ENCODE measurements at places on chromosomes 5 and 9.
A peak's percentile ranks its signal among the peaks of the same experiment; 100 is the strongest.

DNA sequence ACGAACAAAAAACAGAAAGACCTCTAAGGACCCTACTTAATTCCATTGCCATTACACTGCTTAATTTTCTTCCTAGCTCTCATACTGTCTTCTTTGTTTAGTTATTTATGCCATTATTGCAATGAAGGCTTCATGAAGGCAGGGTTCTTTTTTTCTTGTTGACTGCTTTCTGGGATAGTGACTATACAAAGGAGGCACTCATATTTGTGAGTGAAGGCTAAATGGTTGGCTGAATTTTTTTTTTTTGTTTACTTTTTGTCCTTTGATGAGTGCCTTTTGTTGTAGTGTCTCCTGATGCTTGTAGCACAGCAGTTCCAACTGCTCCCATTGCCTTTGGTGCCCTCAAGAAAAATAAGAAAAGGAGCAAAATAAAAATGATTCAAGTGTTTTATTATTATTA is 17.8 kb downstream of the CTNNA1 start:
- no peak for DNase-seq

DNA sequence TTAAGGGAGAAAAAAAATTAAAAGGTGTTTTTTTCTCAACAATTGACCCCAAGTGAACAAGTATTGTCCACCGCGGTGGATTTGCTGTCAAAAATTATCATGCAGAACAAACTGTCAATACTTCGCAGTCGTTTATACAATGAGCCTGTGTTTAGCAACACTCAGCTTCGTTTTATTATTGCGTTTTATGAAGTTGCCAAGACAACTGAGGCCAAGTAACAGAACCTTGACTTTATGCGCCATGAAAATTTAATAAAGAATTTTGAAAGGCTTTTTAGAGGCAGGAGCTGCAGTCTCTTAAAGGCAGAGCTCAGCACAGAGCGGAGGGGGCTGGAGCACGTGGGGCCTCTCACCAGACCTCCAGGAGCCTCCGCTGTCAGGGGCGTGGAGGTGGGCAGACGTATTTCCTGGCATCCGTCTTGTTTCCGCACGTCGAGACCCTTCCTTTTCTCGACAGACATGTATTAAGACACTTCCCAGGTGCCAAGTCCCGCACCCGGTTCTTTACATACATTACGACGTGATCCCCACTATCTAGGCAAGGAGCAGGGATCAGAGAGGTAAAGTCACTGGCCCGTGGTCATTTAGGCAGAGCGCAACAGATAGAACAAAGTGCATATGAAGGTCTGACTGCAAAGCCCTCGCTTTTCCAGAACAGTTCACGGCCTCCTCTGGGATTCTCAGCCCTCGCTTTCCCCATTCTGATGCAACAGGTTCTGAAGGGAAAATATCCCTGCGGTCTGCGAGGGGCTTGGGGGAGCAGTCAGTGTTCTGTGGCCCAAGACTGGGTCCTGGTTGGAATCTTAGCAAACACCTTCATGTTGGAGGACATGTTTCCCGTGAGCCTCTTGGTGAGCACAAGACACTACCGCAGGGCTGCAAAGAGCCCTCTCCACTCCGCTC is 164.4 kb downstream of the DAB2IP start:
- DNase-seq, result no peak

DNA sequence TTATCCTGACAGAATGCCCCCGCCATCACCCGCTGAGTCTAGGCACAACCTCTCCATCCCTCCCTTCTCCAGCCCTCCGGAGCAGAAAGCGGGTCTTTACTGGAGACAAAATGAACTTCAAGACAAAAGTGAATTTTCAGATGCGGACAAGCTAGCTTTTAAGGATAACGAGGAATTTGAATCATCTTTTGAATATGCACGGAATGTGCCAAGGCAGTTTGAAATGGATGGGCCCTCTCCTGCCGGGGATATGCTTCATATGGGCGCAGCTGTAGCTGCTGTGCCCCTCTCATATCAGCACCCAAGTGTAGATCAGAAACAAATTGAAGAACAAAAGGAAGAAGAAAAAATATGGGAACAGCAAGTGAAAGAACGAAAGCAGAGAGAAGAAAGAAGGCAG is 37.5 kb downstream of the CPLANE1 start:
- no peak for DNase-seq

GRCh38 chr5:126954981-126955380 is 75.4 kb downstream of the MARCHF3 start:
- DNase-seq, result no peak

DNA sequence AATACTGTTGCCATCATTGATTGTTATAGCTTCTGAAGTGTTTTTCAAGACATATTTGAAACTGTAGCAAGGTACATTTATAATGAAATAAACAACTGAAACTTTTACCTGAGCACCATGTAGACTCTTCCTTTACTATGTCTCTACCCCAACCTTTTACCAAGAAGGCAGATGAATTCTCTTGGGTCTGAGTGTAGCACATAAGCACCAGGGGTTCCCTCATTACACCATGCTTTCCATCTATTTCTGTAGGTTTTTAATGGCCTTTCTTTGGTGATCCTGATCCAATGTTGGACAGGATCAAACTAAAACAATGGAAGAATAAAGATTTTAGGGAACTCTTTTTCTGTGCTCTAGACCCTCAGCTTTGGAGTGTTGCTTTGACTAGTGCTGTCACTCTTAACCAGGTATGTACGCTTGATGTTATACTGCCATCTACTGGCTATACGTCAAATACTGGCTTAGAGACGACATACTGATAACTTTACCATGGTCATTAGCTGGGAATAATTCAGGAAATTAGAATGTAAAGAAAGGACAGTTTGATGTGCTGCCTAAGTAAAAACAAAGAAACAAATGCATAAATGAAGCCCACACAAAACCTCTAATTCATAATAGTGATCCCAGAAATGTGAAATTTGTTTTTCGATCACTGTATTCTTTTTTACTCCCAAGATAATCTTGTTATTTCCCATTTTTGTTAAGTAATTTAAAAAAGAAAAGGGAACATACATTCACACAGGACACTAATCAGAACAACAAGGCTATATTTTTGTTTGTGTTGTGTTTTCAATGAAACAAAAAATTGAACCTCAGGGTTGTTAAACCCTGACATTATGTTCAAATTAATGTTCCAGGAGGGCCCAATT is 30.7 kb downstream of the IFNW1 start:
- peak; percentile 25 for DNase-seq

DNA sequence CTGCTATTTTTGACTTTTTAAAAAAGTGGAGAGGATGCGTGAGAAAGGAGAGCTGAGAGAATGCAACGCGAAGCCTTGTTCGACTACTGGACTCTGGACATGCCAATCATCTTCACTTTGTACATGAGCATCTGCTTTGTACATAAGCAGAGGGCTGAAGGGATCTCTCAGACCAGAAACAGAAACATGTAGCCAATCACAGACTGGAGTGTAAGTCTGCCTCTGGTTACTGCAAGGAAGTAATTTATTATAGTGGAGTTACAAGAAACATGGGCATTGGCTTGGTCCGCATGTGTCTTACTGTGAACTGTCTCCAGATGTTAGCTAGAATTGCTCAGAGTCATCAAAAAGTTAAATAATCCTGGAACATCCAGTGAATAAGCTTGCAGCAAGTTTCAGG is 190.0 kb upstream of the GRAMD2B start:
- DNase-seq, result no peak

DNA sequence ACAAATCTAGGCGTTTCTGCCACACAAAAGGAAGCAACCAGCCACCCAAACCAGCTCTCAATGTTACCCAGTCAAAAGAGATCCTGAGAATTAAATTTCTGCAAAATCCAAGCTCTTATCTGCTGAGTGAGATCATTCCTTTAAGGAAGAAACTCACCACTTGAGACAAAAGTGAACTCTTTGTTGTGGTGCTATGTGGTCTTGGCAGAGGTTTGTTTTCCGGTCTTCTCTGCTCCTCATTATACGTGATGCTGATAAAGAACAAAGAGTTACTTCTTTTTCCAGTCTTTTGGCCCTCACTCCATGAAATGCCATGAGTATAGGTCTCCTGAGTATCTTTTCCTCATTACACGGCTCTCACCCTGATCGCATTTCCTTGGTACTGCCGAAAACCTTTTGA is 82.1 kb downstream of the PRKACG start:
- DNase-seq, result no peak

GRCh38 chr9:73896061-73896460 is 601.1 kb upstream of the RORB start:
- DNase-seq, result no peak

- no peak for DNase-seq
Observed at GRCh38 chr5:121285801-121286521, 565.7 kb upstream of the FTMT start.

DNA sequence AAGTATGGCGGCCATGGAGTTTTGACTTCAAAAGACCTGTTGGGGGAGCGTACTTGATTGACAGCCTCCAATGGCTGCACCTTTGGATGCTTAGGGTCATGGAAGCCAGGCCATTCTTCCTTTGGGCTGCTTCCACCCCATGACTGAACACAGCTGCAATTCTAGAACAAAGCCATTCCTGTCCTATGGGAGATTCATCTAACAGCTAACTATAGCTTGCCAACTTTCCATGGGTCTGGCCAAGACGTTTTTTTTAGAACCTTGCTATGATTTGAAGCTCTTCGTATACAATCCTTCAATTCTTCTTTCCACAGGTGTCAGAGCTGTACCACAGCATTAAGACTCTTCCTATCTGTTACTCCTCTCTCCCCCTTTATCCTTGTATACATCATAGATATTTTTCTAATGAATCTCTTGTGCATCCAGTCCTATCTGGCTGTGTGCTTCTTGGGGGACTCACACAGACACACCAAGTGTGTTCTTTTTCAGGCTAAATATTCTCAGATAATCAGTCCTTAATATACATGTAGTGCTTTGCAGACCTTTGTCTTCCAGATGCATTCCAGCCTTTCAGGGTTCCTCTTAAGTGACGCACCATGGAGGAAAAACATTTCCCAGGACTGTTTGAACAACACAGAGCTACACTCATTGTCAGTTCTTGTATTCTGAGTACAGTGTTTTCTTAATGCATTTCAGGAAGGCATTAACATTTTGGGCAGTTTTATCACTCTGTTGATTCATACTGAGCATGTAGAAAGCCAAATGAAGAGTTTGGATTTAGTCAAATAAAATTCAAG is 198.9 kb downstream of the TAF11L14 start:
- DNase-seq, result no peak

DNA sequence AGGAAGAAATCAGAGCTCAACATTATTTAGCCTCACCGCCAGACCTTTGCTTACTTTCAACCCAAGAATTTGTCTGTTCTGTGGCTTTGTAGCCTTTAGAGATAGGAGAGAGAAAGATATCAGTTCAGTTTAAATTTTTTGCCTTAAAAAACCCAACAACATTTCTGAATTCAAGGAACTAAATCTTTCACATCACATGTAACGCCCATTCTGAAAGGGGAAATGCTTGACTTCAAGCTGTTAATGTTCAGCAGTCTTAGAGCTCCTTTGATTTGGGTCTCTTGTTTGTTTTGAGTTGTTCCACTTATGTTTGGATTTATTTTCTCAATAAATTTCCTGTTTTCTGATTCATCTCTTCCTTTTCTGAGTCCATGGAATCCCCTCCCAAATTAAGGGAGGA is 294.5 kb downstream of the ARHGAP26 start:
- no peak for DNase-seq

DNA sequence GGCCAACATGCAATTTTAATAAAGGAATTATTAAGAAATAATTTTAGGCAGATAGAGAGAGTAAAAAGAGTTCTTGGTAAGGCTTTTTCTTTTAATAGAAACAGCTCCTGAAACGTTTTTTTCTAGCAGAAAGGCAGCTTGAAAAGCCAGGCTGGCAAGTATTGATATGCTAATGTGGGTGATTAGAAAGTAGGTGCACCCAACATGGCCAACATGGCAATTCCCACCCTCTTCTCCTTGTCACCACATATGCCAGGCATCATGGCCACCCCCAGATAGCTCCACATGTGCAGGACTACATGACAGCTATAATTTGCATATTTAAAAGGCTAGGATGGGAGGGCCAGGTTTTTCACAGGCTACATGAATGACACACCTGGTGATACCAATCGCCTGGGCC is 615.2 kb downstream of the PTPRD start:
- no peak for DNase-seq

DNA sequence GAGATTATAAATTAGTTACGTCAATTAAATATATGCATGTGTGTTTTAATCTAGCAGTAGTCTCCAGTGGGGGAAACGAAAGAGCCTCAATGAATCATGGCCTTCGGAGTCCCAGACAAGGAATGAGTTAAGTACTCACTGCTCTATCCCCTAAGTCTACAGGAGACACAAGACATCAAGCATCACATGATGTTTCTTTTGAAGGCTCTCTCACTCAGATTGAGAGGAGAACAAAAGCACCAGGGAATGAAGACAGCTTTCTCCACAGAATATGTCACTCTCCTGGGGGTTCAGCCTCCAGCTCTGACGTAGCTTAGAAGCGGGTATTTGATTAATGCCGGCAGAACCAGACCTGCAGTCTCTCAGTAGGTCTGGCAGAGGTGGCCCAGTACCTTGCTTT is 381.4 kb downstream of the ACTL7B start:
- no peak for DNase-seq

Measured in prostate gland (tissue), 2 donors.